Heart left ventricle (tissue), 16 donors: ENCODE measurements at places on chromosomes 3 and 15.
A peak's percentile ranks its signal among the peaks of the same experiment; 100 is the strongest.

GRCh38 chr3:37608061-37608702 is 253.5 kb upstream of the CTDSPL start:
- DNase-seq: no peak

- no peak for DNase-seq
Measured at GRCh38 chr3:33074217-33075067, 22.5 kb downstream of the GLB1 start.

GRCh38 chr3:171749124-171749523 is 61.2 kb downstream of the PLD1 start:
- no peak for DNase-seq

- no peak for DNase-seq
Measured at GRCh38 chr3:113769551-113769950, 22.7 kb downstream of the ATP6V1A start.

GRCh38 chr3:72894976-72895552 is 7.2 kb downstream of the GXYLT2 start:
- DNase-seq: no peak

DNA sequence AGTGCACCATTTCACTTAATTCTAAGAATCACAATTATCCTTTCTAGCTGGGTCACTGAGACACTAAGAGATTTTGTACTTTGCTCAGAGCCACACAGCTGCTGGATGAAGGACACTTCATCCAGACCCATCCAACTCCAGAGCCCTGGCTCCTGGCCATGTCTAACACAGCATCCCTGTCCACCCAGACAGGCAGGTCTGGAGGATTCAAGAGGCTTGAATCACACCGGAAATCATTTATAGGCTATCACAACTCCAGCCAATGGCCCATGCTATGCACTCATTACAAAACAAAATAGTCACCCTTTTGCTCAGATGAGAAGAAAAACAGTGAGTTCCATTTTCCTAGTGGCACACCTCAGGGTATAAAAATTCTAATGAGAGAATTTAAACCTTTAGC is 198.2 kb upstream of the LMCD1 start:
- DNase-seq: no peak

DNA sequence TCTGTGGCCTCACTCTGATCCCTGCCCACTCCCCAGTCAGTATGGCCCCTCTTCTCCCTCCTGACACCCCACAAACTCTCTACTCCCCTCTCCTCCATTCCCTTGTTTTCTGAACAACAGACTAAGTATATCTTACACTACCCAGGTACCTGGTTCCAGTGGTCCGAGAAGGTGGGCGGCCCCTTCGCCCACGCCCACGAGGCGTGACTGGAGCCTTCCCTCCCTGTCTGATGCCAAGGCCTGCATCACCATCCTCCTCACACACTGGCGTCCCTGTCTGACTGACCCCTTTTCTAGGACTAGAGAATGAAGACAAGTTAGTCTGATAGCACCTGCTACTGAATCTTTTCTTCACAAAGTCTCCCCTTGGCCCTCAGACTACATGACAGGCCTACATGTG is 50.0 kb downstream of the TUBGCP4 start:
- no peak for DNase-seq

- DNase-seq: no peak
Measured at GRCh38 chr15:73337187-73337586, 31.6 kb downstream of the HCN4 start.

GRCh38 chr15:101012326-101013200 is 93.4 kb downstream of the LRRK1 start:
- DNase-seq: no peak

- peak; percentile 62 for DNase-seq
Measured at GRCh38 chr15:32861761-32862160, 144.0 kb downstream of the GREM1 start.

DNA sequence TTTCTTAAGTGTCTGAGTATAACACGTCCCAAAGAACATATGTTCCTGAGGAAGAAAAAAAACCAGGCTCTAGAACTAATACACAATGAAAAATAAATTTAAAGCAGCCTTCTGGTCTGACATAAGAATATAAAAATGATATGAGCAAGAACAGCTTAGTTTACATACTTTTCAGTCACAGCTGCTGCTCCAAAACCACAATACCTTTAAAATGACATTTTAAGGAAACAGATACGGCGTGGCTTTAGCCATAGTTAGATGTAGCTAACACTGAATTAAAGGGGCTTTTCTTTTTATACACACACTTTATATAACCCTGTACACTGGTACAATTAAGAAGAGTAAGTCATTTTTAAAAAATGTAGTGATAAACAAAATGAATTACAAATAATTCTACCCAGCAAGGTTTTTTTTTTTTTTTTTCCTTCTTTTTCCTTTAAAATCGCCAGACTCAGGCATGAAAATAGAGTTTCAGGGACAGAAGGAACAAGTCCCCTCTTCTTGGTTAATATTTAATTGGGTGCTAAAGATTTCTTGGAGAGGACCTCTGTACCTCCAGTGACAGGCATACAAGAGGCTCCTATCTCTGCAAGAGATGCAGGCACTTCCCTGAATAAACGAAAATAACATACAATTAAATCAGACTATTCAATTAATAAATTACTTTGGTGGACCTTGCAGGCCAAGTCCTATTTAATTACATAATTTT is 265.6 kb downstream of the FOXP1 start:
- DNase-seq: no peak

DNA sequence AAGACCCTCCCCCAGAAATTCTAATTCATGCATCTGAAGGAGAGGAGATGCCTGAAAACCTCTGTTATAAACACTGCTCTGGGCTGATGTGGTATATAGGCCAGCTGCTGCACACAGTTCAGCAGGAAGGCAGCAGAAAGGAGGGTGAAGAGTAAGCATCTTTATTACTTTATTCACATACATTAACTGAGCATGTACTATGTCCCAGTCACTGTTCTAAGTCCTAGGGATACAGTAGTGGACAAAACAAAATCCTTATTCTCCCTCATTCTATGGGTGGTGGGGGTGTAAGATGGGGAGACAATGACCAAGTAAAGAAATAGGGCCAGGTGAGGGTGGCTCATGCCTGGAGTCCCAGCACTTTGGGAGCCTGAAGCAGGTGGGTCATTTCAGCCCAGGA is 17.8 kb upstream of the CHRNB4 start:
- DNase-seq: no peak

DNA sequence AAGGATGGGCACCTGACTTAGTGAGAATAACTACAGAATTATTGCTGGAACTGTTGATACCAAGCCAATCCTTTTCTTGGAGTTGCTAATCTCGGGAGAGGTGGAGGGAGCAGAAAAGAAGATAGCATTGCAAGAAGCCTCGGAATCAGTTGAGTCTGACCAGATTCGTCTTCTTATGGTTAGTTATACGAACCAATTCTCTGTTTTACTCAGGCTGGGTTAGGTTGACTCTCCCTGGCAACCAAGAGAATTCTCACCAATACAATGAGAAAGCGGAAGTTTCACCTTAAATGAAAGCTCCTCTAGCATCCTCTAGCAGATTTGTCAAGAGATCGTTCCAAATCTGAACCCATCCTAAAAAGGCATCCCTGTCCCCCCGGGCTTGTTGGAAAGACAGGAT is 43.5 kb upstream of the UBE2E1 start:
- DNase-seq: no peak

DNA sequence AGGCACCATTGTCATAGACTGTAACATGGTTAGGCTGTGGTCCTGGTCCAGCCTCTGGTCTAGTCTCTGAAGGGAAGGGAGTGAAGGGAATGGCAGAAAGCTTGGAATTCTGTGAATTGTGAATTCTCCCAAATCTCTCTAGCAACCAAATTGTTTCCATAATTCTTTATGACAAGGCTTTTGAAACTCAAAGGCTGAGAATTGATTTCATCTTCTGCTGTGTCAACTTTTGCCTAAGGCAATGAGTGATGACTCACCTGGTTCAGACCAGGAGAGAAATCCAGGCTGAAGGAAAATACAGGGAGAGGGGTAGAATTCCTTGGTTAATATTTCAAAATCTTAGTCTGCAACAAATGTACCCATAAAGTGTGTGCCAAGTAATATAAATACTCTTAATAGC is 82.6 kb upstream of the ADPGK start:
- DNase-seq: no peak

GRCh38 chr3:14410503-14411165 is 8.2 kb downstream of the SLC6A6 start:
- no peak for DNase-seq

DNA sequence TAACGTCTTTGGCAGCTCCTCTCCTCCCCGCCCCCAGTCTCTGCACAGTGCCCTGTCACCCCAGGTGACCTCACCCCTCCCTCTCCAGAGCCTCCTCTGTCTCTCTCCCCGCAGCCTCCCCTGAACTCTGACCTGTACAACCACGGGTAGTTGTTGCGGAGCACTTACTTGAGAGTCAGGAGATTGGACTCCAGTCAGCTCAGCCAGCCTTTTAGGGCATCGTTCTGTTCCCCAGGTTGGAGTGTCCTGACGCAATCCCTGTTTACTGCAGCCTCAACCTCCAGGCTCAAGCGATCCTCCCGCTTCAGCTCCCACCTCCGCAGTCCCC is 177.7 kb downstream of the UACA start:
- no peak for DNase-seq

DNA sequence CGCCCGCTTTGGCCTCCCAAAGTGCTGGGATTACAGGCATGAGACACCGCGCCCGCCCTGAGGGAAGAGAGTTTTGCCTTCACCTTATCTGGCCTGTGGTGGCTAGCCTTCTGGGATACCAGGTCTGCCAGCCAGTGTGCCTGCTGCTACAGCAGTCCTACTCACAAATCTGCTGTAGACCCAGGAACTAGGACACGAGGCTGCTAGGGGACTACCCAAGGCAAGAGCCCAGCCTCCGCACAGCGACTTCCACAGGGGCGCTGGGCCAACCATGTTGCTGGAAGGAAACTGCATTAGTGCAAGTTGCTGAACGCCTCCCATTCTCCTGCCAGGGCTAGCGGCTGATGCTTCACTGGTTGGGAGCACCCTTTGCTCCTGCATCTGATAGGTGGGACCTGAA is 53.7 kb downstream of the DHX30 start:
- DNase-seq: no peak

DNA sequence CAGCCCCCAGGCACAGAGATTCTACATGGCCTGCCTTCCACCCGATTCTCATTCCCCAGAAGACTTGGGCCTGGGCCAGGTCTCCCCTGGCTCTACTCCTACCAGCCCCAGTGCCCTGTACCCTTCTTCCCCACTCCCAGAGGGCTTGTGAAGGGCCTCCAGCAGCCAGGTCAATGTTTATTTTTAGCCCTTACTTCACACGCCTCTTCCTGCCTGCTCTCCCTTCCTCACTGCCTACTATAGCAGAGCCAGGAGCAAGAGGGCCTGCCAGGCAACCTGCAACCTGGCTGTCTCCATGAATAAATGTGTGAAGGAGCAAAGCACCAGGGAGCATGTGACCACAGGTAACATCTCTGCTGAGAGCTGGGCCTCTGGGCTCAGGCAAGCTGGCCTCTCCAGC is 26.4 kb upstream of the APEH start:
- DNase-seq: peak; percentile 52

GRCh38 chr15:42149493-42150218 is 6.8 kb downstream of the PLA2G4F start:
- DNase-seq: no peak

DNA sequence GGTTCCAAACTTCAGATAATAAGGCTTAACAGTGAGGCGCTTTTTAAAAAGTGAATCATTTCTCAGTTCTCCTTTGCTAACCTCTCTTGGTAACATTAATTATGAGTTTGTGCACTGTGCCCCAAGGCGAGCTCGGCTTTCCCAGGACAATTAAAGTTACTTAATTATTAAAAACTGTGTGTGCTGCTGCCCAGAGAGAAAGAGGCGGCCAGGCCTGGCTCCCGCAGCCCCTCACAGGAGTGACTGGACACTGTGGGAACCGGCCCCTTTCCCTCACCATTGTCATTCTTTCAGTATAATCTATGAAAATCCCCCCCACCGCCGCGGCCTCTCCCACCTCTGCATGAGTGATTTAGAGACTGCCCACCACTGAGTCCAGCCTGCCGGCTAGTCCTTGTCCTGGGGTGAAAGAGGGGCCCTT is 43.1 kb upstream of the HES1 start:
- DNase-seq: no peak

DNA sequence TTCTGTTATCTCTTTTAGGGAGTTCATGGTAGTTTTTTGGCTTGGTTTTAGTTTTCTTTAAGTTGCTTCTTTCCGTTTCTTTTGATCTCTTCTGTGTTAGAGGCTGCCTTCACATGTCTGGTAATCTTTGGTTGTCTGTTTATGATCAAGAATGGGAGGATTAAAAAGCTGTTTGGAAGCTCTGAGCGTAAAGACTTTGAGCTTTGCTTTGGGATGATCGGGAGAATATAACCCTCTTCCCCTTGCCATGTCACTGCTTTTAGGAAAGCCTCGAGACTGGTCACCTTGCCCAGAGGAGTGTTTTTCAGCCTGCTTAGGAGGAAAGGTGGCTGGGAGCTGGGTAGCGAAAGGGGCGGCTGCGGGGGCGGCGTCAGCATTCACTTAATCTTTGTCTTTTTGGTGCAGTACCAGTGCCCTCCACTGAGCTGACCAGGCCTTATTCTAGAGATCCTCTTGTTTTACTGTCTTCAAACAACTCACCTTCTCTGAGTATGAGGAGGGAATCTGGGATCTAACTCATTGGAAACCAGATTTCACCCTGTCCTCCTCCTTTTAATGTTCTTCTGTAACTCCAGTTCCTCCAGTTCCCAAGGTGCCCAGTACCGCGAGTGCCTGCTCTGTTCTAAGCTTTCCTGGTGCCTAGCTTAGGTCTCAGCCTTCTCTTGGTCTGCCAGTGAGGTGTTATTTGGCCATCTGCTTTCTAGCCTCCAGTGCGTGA is 15.5 kb downstream of the TATDN2 start:
- DNase-seq: no peak

DNA sequence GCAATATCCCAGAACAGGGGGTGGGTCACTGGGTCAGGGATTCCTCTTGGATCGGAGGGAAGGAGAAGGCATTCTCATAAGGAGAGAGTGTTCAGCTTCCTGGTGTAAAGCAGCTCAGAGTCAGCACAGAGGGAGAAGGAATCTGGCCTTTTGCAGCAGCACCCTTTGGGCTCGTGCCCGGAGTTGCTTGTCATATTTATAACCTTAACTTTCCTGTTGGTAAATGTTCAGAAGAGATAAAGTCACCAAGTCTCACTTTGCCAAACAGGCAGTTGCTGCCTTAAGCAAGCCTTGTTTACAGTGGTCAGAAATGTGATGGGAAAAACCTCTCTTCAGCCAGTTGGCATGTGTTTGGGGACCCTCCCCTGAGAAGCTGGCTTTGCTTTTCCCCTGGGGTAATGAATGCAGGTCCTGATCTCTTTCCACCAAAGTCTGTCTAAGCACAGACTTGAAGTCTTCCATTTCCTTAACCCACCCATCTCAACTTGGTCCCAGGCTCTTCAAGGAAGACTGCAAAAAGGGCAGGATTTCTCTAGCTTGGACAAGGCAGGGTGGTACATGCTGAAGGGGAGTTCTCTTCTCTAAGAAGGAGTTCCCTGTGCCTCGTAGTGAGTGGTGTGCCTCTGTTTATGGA is 206.9 kb upstream of the BHLHE40 start:
- peak; percentile 82 for DNase-seq

DNA sequence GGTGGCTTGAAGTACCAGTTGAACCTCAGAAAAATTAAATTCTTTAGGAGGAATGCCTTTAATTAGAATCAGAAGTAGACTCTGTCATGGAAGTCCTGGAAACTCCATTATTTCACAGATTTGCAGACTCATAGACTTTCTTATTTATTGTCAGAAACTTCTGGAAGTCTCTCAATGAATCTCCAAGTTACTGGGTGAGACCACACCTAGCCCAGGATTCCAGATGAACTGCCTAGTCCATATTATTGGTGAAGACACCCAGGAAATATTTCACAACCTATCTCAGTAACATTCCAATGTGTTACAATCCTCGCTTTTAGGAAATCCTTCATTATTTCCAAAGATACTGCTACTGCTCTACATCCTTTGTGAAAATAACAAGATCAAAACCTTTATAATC is 6.5 kb upstream of the THBS1 start:
- DNase-seq: no peak

GRCh38 chr3:121992601-121993560 is 29.2 kb downstream of the ILDR1 start:
- no peak for DNase-seq
